ENCODE measurements at places on chromosomes 2 and 18.

DNA sequence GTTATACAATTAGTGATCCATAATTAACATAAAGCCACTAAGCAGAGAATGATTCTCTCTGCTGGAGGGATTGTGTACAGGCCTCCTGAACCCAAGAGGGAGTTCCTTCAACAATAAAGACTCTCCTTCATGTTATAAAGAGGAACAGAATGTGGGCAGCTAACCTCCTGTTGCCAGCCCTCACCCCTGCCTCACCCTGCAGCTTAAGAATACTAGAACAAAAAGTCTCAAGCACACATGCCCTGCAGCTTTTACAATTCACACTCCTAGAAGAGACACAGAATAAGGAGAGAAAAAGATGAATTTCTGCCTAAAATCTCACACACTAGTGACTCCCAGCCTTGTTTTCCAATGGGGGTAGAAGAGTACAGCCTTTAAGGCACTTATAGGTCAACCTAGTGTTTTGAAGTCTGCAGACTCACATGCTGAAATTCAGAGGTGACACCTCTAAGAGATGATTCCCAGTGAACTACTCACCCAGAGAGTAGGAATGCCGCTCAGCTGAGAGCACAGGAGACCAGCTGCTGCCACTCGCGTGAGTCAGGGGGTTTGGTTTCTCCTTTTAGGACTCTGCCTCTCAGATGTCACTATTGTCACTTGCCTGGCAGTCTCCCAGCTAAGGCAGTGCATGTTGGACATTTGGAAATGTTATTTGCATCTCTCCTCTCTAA lies 32.5 kb upstream of the IL1RL1 start:
- no peak for DNase-seq

GRCh38 chr2:81644189-81644588 lies 1339.6 kb upstream of the LRRTM1 start:
- no peak for DNase-seq

GRCh38 chr2:173053043-173053699 lies 22.5 kb upstream of the MAP3K20 start:
- no peak for DNase-seq

- no peak for DNase-seq
Observed at GRCh38 chr2:21165350-21165749, 41.6 kb downstream of the TDRD15 start.

GRCh38 chr18:44732238-44732563 lies 51.5 kb downstream of the SETBP1 start:
- no peak for DNase-seq

GRCh38 chr2:16506366-16506765 lies 159.3 kb downstream of the CYRIA start:
- DNase-seq, result no peak

- DNase-seq, result no peak
Observed at GRCh38 chr2:217263756-217264155, 403.9 kb upstream of the TNP1 start.

DNA sequence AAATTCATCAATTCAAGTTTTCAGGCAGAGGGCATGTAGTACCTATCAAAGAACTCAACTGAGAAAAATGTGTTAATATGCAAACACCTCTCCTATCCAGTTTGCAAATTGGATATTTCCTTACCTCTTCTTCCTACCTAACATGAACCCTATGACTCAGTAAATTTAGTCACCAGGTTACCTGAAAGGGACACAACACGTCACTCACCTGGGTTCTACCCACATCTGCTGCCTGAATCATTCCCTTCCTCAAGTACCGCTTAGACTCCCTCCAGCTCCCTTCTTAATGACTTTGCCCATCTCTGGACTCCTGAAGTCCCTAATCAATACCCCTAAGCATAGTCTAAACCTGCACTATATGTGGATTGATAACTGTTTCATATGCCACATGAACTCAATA lies 10.4 kb downstream of the ANKRD44 start:
- no peak for DNase-seq

- DNase-seq, result no peak
Observed at GRCh38 chr18:45521777-45522176, 93.5 kb upstream of the SLC14A2 start.

- peak; percentile 39 for DNase-seq
Observed at GRCh38 chr18:79528316-79528695, 132.6 kb downstream of the NFATC1 start.

GRCh38 chr2:237344942-237345341 lies 69.0 kb downstream of the COL6A3 start:
- no peak for DNase-seq

- DNase-seq, result no peak
Observed at GRCh38 chr18:77181950-77182707, 49.5 kb upstream of the MBP start.

GRCh38 chr2:109285244-109285651 lies 156.2 kb downstream of the SH3RF3 start:
- no peak for DNase-seq

DNA sequence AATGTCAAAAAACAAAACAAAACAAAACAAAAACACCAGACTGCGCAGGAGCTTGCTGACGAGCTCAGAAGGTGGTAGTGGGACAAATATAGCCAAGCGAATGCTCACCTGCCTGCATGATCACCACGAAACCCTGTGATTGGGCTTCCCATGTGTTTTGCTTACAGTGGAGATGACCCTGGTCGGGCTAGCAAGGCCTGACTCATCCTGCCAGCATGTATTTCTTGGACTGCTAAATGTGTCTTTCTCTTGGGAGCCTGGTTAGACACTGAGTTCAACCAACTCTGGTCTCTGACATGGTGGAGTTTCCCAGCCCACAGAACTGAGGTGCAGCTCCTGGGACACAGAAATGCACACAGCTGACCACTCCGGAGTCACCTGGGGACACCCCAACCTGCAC lies 30.7 kb upstream of the DUSP2 start:
- no peak for DNase-seq

DNA sequence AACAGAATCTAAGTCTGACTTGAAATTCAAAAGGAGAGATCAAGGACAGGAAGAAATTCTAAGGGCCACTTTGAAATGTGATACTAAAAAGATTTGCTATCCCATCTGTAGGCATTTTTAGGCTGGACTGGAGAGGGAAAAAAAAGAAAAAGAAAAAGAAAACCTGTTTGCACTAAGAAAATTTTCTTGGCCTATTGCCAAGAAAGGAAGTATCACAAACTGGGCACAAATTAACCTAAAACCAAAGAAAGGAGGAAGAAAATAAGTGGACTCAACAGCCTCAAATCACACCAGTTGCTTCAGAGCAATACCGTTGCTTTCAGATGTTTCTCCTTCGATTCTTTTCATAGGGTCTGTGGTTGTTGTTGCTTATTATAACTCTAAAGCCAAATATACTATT lies 287.9 kb upstream of the VRK2 start:
- no peak for DNase-seq

DNA sequence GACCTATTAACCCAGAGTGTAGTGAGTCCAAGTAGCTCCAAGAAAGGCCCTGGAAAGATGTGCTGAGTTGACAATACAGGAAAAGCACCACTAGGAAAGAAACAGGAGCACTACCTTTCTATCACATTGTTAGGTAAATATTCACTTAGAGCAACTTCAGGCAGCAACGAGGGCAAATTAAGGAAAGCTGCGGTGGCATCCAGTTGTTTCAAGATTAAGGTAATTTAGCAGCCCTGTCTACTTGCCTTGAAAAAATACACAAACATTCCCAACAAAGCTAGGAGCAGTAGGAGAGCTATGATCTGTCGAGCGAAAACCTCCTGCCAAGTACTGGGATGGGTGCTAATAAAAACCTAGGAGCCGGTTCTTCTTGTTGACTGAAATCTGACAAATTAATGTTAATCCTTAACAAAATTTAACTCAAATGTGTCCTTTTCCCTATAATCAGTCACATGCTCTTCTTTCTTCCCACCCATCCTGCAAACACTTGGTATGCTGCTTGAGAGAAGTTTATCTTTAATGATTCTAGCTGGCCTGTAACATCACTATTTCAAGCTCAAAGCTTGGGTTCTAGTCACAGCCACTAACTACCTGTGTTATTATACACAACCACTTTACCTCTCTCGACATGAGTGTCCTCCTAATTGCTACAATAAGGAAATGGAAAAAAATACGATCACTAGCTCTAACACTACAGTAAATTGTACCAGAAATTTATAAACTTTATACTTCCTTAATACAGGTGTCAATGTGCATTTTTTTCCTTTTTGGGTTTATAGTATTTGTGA lies 2.0 kb downstream of the ACAA2 start:
- DNase-seq, result no peak

- DNase-seq, result no peak
Observed at GRCh38 chr2:120803764-120804335, 68.2 kb downstream of the GLI2 start.

GRCh38 chr18:73409242-73409641 lies 541.5 kb upstream of the NETO1 start:
- DNase-seq, result no peak

- no peak for DNase-seq
Observed at GRCh38 chr2:50991602-50992001, 40.3 kb downstream of the NRXN1 start.

GRCh38 chr2:179447839-179448447 lies 183.3 kb upstream of the SESTD1 start:
- DNase-seq, result no peak

- DNase-seq, result no peak
Observed at GRCh38 chr2:120559401-120559800, 176.3 kb upstream of the GLI2 start.

DNA sequence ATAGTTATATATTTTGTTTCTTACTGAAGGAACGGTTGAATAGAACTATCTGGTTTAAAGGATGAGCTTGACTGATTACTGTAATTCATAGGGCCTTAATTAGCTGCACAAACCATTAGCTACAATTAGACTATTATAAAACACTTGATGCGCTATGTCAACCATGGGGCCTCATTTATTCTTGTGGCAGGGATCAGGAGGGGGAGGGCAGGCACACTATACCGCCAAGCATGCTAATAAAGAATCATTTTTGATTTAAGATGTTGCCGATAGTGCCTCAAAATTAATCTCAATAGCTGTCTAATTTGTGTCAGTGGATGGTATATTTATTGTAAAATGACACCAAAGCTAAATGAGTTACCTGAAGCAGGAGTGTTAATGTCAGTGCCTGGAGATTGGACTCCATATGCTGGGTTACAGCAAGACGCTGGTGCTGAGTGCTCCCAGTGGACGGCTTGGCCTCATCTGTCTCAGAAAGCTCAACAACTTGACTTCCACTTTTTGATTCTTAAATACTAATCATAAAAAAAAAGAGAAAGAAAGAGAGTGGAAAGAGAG lies 1007.0 kb upstream of the CELF4 start:
- DNase-seq, result no peak

- DNase-seq, result no peak
Observed at GRCh38 chr2:104321796-104322349, 532.0 kb upstream of the POU3F3 start.

GRCh38 chr2:182784777-182785176 lies 68.7 kb downstream of the DNAJC10 start:
- no peak for DNase-seq

GRCh38 chr2:26255759-26256384 lies 11.1 kb downstream of the HADHB start:
- no peak for DNase-seq

DNA sequence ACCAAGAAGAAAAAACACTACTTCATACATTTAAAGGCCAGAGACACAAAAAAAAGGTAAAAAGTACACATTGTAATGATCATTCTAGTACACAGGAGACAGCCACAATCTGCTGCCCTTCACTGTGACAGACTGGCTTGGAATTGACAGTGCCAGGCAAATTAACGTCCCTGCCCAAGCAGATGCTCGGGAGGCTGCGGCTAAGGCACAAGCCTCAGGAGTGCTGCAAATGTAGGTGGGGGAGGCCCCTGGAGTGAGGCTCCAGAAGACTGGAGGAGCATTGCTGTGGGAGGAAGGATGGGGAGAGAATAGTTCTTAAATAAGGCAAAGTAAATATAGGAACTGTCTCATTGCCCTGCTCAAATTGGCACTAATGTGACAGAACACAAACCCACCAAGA lies 18.6 kb downstream of the ERCC3 start:
- DNase-seq, result no peak

GRCh38 chr18:23730857-23731256 lies 41.6 kb downstream of the LAMA3 start:
- no peak for DNase-seq

DNA sequence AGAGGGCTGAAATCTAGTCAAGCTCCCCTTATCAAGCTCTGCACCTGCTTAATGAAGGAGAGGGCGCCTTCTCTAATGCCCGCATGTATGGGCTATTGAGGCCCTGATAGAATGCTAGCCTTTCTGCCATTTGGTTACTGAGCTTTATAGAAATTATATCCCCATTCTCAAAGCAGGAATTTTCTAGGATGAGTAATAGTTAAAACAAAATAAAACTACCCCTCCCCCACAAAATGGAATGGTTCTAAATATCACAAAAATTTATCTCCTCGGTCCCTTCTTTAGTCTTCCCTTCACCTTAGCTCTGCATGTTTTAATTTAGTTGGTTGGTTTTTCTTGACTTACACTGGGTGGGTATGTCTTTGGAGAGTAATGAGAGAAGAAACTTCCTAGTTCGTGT lies 37.7 kb downstream of the CD28 start:
- DNase-seq, result no peak

DNA sequence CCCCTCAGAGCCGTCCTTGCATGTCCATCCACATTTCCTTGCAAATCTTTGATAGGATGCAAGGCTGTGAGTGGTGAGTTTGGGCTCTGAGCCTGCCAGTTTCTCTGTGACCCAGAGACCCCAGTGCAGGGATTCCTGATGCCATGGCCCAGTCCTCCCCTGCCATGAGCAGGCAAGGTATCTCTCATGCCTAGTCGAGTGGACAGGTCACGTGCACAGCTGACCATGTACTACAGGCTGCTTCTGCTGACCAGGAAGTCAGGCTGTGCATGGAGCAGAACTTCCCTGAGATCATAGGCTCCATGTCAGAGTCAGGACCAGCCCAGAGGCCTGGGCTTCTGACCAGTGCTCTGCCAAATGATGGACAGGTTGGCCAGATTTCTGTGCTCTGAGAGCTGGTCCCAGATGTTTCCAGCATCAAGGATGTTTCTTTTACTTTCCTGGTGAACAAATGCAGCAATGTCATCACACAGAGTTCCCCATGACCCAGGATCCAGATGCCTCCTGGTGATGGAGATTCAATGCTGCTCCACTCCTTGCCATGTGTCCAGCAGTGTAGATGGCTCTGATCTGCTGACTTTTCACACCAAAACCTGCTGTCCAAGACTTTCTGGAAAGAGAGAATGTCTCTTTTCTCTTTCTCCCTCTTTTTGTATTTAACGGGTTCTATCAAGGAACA lies 321.6 kb upstream of the HS6ST1 start:
- peak; percentile 8 for DNase-seq

All from ovary (tissue), 10 donors.